ENCODE measurements at places on chromosomes 5 and 9.

GRCh38 chr5:83256091-83256780 is 178.9 kb downstream of the XRCC4 start:
- DNase-seq, result no peak

GRCh38 chr9:136143215-136144001 is 24.7 kb upstream of the TMEM250 start:
- DNase-seq, result no peak

DNA sequence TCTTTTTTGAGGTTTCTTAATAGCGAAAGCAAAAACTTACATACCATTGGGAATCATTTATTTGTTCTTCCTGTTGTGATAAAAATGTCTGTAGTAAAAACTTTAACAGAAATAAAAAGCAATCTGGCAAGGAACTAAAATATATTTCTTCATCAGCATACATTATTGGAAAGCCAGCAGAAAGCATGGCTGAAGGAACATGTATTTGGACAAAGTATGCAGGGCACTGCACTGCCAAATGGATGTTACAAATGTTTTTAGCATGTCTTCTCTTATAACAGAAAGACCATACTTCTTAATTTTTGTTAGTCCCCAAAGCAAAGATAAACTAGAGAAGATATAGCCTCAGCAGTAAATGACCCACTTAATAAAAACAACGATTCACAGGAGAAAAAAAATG is 80.5 kb downstream of the SMIM15 start:
- no peak for DNase-seq

DNA sequence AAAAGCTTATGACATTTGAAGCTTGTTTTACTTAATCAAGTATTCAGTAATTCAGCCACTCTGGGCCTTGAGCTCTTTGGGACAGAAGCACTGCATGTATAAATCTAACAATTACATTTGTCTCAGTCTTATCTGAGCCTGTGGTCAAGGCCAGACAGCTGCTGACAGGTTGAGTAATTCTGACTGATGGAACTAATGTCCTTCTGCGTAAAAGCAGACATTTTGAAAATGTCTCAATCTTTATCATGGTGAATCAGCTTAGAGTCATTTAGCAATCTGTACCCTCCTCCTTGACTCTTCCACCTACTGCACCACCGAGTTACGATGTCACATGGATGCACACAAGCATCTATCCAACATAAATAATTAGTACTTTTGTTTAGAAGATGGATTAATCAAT is 400.0 kb downstream of the ARRDC3 start:
- no peak for DNase-seq

DNA sequence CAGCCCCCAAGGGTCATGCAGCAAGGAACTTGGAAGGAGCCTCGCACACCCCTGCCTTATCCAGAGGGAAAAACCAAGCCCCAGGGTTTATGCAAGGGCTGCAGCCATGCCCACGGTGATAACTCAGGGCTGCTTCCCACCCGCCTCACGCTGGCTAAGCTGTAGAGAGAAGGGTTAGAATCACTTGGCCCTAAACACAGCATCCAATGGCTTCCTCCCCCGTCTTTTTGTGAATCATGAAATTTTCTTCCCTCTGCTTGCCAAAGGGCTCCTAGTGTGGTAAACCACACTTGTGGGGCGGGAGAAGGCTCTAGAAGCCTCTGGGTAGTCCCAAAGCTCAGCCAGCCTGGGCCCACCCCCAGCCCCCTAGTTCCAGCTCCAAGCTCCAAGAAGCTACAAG is 55.9 kb upstream of the ORM1 start:
- DNase-seq, result no peak

- DNase-seq, result no peak
Observed at GRCh38 chr5:169072233-169072632, 228.7 kb downstream of the SLIT3 start.

DNA sequence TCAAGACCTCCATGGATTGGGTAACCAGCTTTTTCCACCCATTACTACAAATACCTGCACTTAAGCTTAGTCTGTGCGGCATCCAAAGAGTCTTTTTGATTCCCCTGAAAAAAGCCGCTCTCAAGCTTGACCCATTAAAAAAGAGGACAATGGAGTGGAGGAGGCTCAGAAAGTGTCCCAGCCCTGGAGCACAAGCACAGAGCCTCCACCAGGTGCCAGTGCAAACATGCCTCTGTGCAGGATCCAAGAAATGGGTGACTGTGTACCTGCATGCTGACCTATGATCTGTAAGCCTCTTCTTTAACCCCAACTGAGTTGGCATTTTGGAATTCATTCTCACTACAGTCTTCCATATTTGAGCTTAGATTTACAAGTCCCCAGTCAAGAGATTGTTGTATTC is 168.3 kb upstream of the TLE4 start:
- DNase-seq, result no peak

DNA sequence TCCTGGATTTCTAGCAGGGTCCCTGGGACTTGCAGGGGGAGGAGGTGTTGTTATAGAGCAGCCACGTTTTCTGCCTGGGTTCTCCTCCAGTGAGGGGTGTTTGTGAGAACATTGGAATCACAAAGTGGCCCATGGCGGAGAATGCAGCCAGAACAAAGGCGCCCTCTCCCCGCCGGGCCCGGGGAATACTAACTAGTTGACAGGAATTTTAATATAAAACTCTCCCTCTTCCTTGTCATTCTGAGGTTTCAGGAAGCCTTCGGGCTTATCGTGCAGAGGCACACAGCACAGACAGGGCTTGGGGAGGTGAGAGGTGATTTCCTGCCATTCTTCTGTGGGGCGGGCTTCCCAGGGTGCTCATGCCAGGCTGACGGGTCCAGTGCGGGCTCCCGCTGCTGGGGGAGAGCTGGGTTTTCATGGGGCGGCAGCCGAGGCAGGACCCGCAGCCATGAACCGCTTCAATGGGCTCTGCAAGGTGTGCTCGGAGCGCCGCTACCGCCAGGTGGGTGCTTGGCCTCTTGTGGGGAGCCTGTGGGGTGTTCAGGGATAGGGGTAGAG is 37.7 kb downstream of the RGS3 start:
- no peak for DNase-seq

Measured in CD8-positive, alpha-beta T cell (primary cell).